H9 (cell line): ENCODE measurements at places on chromosomes 6 and 20. TPM values are rescaled to one million over a fixed set of nuclear protein-coding genes. Genes with fewer than 3 reads are reported as not detected.

GRCh38 chr6:153032255-153032882, 29.9 kb upstream of the MTRF1L start:
- no peak for DNase-seq

DNA sequence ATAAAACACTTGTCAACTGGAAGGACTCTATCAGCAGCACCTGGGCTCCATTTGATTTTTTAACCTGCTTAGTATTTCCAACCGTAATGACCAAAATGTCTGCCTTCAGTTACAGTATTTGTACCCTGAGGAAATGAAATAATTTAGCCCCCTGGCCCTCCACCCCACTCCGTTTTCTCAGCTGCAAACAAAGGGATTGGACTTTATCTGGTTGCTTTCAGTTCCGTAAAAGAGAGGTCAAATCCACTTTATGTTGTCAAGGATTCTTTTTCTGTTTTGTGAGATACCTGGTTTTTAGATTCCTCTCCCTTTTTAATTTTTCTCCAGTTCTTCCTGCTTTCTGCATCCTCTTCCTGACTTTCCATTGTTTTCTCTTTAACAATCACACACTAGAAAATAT, 64.4 kb upstream of the BMP2 start:
- no peak for DNase-seq

- no peak for DNase-seq
Observed at GRCh38 chr20:50580842-50581544, 70.8 kb downstream of the PTPN1 start.

DNA sequence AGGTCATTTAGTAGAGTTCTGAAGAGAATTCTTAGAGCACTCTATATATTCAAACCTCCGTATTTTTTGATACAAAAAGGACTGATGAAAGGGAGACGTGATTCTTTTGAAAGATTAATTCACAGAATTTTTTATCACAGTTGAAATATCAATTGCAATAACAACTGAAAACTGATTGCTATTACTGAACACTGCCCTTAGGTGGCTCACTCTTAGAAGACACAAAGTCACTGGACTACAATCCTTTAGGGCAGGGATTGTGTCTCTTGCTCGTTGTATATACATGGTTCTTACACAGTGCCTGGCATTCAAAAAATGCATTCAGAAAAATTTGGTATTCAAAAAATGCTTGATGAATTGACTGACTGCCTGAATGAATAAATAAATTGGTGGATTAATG, 17.1 kb upstream of the CALHM6 start:
- DNase-seq, result no peak

DNA sequence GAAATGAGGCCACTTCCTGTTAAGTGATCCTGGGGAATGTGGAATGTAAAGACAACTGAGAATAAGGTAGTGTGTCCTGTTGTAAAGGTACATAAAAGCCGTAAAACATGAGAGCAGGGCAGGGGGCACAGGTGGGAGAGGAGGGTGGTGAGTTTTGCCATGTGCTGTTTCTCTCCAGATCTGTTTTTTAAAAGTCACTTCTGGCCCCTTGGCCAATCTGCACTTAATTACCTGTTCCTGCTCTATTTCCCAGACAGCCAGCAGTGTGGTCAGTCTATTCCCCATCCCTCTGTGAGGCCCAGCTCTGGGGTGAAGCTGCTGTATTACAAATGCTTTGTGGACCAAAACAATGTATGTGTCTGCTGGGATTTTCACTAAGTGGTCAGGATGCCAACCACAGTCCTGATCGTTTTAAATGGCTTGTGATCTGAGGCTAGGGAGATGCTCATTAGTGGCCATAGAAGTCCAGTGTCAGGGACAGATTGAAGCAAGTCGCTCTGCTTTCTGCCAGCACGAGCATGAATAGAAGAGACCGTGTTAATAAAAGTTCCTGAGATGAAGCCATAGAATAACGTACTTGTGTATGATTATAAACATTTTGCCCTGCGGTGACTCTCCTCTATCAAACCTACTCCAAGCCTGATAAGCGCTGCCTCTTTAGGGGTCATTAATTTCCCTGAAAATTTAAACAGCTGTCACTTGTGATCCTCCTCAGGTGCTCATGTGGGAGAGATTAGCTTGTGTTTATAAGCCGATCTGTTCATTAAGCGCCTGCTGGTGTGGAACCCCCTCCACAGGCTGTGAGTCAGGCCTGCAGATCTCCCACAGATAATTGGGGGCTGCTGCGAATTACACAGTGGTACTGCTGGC, 111.8 kb upstream of the CENPW start:
- DNase-seq, result no peak

GRCh38 chr6:91299544-91300491, 712.9 kb upstream of the MAP3K7 start:
- DNase-seq, result peak; percentile 76

- DNase-seq, result no peak
Observed at GRCh38 chr6:110538416-110539160, 62.2 kb upstream of the SLC22A16 start.

- no peak for DNase-seq
Observed at GRCh38 chr6:83307849-83308248, 114.7 kb downstream of the RWDD2A start.

GRCh38 chr6:9315966-9316650, 880.8 kb upstream of the SLC35B3 start:
- no peak for DNase-seq

DNA sequence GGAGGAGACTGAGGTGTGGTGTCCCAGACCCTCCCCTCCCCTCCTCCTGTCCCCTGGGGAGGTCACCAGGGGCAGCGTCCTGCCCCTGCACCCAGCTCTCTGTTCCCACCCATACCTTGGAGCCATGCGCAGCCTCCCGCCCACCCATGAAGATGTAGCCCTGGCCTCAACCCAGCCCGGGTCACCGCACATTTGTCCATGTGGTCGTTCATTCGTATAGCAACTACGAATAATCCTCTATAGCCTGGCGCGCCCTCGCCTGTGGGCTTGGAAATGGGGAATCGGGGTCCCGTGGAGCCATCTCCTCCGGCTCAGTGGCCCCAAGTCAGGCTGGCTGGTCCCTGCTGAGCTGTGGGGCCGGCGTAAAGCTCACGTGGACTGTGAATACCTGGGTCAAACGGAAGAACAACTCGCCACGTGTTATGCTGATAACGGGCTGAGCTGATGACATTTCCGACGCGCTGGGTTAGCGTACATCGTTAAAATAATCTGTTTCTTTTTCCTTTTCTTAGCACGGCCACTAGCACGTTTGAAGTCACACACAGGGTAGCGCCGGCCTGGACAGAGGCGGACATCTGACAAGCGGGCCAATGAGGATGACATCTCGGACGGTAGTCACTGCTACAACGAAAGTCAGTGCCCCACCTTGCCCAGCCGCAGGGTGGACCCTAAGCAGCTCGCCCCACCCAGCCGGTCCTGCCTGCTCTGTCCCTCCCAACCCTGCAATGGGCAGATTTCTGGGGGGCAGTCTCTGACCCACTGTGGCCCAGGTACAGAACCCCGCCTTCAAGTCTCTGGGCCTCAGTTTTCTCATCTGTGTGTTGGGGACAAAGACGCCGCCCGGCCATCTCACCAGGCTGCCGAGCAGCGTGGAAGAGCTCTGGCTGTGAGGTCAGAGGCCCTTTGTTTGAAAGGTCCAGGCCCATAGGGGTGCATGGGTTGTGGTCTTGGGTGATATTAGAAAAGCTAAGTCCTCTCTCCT, 19.8 kb upstream of the RBBP8NL start:
- no peak for DNase-seq

DNA sequence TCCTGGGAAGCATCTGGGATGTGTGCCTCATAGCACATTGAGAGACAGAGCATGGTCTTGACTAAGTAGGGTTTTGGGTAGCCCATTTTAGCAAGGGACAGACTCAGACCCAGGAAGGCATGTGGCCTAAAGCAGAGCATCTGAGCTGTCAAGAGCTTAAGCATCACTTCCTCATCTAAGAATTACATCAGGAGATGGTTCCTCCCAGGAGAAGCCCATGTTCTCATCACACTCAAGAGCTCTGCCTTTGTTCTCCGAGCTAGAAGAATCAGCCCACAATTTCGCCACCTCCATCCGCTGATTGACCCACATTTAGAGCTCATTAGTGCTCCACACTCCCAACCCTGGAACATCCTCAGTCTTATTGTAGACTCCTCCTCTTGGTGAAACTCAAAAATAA, 68.3 kb downstream of the NPEPL1 start:
- DNase-seq, result no peak

- no peak for DNase-seq
Observed at GRCh38 chr20:53379014-53379832, 214.4 kb downstream of the ZNF217 start.

IP6K3 gene
- total RNA-seq, result 0.29 and 0.46 TPM in 2 replicates

BTNL2 gene
- total RNA-seq, result not detected in 2 replicates

OR11A1 gene
- not detected in 2 replicates for total RNA-seq

SLC32A1 gene
- total RNA-seq, result 0.24 and 0.33 TPM in 2 replicates

COL12A1 gene
- 0.96 and 1.4 TPM in 2 replicates for total RNA-seq

GNMT gene
- 1.1 TPM in 2 replicates for total RNA-seq
